Hepatic stellate cell (primary cell): ENCODE measurements at places on chromosomes 13 and 19.

DNA sequence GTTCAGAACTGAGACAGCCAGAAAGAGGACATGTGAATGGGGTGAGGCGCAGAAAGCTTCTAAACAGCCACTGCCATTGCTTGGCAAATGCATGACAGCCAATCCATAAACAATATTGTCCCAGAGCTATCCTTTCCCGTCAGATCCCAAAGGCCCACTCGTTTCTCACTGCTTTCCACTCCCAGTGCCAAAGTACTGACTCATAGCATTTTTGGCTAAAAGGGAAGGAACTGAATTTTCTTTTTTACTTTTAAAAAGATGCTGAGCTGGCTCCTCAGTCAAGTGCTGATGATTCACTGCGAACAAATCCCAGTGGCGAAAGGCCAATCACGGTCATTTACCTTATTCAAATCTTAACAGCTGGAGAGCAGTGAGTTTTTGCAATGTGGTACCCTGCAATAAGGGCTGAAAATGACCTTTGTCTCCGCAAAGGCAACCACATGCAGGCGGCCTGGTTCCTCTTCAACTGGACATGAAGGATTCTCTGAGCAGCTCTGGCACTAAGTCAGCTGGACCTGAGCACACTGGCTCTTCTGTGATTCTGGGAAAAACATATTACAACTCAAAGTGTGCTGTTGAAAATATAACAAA lies 151.7 kb downstream of the DCLK1 start:
- peak; percentile 79 for DNase-seq

DNA sequence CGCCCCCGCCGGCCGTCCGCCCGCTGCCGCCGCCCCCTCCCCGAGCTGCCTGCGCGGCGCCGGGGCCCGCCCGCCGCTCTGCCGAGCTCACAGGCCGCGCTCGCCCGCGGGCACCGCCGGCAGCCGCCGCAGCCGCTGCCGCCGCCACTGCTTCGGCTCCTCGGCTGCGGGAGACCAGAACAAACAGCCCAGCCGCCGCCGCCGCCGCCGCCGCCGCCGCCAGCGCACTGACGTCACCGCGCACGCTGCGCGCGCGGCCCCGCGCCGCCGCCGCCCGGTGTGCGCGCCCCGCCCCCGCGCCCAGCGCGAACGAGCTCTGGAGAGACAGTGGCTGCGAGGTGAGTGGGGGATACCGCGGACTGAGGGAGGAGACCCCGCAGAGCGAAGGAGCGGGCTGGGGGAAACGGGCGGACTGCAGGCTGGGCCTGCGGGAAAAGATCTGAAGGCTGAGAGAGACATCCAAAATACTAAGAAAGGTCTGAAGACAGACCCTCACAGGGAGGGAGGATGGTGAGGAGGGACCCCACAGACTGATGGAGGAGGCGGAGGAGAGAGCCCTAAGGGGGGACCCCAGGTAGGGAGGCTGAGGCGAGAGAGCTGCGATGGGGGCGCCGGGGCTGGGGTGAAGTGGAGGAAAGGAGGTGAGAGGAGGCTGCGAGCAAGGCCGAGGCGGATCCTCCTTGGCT lies at the start of gene BRD4:
Gene BRD4 (minus strand): TSS at position 229 of the 686 bp plus-strand sequence. CDS start 59,440 bp downstream, outside the sequence.
- DNase-seq = peak; percentile 89

- DNase-seq = no peak
Measured at GRCh38 chr13:48506092-48506701, 26.7 kb downstream of the RCBTB2 start.

DNA sequence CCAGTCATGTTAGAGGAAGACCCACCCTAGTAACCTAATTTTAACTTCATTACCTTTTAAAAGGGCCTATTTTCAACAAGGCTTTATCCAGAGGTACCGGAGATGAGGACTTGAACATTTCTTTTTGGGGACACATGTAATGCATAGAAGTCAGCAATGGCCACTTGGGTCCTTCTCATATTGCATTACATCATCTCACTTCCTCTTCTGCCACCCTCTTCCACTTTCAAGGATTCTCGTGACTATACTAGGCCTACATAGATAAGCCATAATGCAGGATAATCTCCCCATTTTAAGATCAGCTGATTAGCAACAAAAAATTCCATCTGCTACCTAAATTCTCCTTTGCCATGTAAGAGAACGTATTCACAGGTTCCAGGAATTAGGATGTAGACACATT lies 557.2 kb downstream of the KCTD12 start:
- DNase-seq = no peak

DNA sequence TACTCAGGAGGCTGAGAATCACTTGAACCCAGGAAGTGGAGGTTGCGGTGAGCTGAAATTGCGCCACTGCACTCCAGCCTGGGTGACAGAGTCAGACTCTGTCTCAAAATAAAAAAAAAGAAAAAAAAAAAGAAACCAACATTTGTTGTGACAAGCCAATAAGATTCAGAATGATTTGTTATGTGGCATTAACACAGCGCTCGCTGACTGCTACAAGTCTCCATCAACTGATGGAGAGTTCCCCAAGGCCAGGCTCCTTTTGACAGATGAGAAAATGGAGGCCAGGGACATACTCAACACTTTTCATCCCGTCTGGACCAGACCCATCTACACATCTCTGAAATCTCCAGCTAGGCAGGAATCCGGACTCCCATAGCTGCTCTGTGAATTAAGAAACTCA lies 48.7 kb upstream of the PTPRS start:
- no peak for DNase-seq

DNA sequence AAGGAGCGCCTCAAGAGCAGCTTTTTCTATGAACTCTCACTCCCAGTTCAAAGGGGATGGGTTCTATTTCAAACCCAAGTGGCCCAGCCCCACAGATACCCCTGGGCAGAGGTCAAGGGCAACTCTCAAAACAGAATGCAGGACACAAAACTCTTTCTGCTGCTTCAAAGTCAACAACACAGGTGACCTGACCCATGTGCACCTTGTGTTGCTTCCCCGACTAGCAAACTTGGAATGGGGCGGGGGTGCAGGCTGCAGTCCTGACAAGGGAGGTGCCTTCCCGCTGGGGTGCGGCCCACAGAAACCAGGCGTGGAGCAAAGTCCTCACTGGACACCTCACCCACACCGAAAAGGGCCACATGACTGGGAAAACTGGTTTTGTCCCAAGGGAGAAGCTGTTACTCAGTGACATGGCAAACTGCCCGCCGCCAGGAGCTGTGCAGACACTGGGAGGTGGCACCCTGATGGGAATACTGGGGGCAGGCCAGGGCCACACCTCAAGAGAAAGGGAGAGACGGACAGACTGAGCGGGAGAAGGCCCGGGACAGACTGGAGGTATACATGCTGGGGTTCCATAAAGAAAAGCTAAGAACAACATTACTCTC lies 17.4 kb downstream of the ZC3H4 start:
- DNase-seq = no peak

DNA sequence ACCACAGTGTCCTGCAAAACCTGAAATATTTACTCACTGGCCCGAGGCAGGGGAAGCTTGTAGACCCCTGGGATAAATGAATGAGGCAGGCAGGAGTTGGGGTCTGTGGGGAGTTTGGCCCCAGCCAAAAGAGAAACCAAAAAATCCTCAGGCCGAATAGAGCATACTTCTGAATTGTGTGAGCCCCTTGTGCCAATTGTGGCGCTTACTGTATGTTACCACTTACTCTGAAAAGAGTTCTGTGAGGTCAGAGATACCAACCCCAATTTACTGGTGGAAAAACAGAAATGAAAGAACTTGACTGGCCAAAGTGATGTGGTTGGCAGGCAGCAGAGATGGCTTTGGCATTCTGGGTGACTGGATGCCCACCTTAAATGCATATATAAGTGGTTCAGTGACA lies 6.9 kb downstream of the CARM1 start:
- no peak for DNase-seq
